ENCODE measurements at places on chromosomes 4 and X. TPM values are rescaled to one million over a fixed set of nuclear protein-coding genes. Genes with fewer than 3 reads are reported as not detected.

- no peak for DNase-seq
Measured at GRCh38 chr4:40481977-40482376, 146.8 kb downstream of the CHRNA9 start.

- DNase-seq, result no peak
Measured at GRCh38 chrX:20968996-20969395, 405.2 kb upstream of the CNKSR2 start.

DNA sequence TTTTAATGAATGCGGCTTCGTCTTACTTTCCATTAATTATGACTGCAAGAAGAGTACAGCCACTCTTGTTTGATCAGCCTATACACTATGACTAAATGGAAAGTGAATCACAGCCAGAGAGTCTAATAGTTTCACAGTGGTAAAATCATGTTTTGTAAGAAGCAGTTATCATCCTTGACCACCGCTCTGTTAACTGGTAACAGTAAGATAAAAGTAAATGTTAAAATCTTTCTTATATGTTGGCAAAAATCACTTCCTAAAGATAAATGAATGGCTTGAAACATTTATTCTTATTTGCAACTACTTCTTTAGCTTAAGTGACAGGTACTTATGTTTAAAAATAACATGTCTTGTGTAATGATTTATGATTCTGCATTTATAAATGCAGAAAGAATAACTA lies 13.2 kb downstream of the GALNT7 start:
- DNase-seq, result no peak

- DNase-seq, result no peak
Measured at GRCh38 chr4:26204249-26204825, 116.5 kb upstream of the RBPJ start.

DNA sequence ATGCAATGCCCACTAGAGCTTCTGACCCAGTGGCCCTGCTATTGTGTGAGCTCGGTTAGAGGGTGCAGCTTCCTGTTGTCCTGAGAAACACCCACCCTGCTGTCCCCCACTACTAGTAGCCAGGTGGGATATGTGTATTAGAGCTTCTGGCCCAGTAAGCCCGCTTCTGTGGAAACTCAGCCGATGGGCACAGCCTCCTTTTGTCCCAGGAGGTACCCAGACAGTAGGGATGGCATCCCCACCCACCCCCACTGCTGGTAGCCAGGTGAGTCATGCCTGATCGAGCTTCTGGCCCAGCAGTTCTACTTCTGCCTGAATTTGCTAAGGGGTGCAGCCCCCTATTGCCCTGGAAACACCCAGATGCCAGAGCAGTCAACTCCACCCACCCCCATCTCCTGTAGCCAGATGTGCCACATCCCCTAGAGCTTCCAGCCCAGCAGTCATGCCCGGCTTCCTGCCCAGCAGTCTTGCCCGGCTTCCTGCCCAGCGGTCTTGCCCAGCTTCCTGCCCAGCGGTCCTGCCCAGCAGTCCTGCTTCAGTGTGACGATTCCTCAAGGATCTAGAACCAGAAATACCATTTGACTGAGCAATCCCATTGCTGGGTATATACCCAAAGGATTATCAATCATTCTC lies 162.7 kb upstream of the KLF8 start:
- DNase-seq, result no peak

The RASL11B gene
- total RNA-seq, result 2.1 TPM

The HMGN5 gene
- 5.0 TPM for total RNA-seq

The DMRTC1 gene
- total RNA-seq, result 0.62 TPM
